ENCODE measurements at places on chromosomes 3 and 15. TPM values are rescaled to one million over a fixed set of nuclear protein-coding genes. Genes with fewer than 3 reads are reported as not detected.

DNA sequence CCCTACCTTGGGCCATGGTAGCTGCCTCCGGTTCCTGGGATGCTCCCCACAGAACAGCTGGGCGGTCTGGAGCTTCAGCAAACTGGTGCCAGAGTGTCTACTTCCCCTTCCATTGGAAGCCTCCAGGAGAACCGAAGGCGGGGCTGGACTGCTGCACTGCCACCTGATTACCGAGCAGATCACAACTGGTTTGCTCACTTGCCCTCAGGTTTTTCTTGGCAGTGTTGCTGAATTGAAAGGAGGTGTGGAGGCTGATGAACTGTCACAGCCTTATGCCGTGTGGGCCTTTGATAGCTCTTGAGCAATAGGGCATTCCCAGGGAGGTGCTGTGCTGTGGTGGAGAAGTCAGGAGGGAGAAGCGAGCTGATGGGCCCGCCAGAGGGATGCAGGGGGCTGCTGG is at the start of gene TGM5:
TGM5 (minus strand) TSS at position 95 of the 400 bp plus-strand sequence; CDS start at position 16, 79 bp downstream.
- peaks cover 36% of the 10 kb centered on the region for H3K27me3 ChIP-seq
- H3K4me3 ChIP-seq = no peak within 1 kb of the TSS
- no peak for DNase-seq
- H3K4me1 ChIP-seq = no peaks in the 10 kb centered on the region
- H3K27ac ChIP-seq = no peak within 1 kb of the TSS

- H3K36me3 ChIP-seq = no peaks in the 10 kb centered on the region
- no peak overlapping the region for H3K4me3 ChIP-seq
- no peak overlapping the region for H3K27ac ChIP-seq
- H3K27me3 ChIP-seq = no peaks in the 10 kb centered on the region
- no peak for DNase-seq
Observed at GRCh38 chr3:124453189-124453588, 277.1 kb upstream of the UMPS start.

The STRIT1 gene
- total RNA-seq = not detected

DNA sequence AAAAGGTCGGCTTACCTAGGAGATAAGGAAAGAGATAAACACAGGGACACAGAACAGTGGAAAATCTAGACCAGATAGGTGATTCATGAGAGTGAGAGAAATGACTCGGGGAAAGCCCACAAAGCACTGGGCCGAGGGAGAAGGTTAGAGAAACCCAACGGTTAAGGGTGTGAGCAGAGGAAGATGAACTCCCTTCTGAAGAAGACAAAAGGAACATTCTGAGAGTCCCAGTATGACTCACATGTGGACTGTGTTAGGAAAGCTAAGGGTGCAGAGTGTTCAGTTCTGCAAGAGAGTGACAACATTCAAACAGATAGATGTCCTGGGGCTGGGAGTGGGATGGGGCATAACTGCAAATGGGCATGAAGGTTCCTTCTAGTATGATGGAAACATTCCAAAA is 83.0 kb downstream of the CNTN3 start:
- no peaks in the 10 kb centered on the region for H3K36me3 ChIP-seq
- DNase-seq = no peak
- H3K27me3 ChIP-seq = no peaks in the 10 kb centered on the region
- H3K27ac ChIP-seq = no peak overlapping the region
- H3K4me1 ChIP-seq = no peaks in the 10 kb centered on the region

The SOX14 gene
- not detected for total RNA-seq

DNA sequence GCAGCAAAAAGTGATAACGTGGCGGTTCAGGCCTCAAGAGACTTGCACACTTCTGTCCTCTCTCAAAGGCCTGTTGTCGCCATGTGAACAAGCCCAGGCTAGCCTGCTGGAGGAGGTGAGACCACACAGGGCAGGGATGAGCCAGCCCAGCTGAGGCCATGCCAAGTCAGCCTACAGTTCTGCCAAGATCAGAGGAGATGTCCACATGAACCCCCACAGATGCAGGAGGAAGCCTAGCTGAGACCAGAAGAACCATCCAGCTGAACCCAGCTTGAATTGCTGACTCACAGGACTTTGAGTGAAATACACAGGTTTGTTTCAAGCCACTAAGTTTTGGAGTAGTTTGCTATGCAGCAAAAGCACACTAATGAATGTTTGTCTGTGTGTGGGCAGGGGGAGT is 50.3 kb upstream of the SEC13 start:
- H3K36me3 ChIP-seq = no peaks in the 10 kb centered on the region
- peaks cover 21% of the 10 kb centered on the region for H3K4me1 ChIP-seq
- H3K27ac ChIP-seq = no peak overlapping the region

DNA sequence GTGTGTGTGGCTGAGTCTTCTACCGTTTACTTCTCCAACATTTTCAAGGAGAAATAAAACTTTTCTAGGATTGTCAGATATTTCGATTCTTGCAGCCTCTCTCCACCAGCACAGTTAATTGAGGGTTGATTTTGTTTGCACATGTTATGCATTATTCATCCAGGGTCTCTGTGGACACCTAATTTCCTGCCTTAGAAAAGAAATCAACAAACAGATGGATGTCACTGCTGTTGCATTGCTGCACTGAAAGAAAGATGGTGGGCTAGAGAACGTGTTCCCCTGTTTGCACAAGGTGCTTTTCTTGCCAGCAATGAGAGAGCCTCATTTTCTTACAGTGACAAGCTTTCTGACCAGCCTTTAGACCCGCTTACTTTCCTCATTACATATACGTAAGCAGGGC is 150.0 kb downstream of the CLSTN2 start:
- no peak overlapping the region for H3K4me3 ChIP-seq
- no peaks in the 10 kb centered on the region for H3K4me1 ChIP-seq
- H3K27me3 ChIP-seq = no peaks in the 10 kb centered on the region
- no peak overlapping the region for H3K27ac ChIP-seq
- no peaks in the 10 kb centered on the region for H3K36me3 ChIP-seq
- DNase-seq = no peak

DNA sequence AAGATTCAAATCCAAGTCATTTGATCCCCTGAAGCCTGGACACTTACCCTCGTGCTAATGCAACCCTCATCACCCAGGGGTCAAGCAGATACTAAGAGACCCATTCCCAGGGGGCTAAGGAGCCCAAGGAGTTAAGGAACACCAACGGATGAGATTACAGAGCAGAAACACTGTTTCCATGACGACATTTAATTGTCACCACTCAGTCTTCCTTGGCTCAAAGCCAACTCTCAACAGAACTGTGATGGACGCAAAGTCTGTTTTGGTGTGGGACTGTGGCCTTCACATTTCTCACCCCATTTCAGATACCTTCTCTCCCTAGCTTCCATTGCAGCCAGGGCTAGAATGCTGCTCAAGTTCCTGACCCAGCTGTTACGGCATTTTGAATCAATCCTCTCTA is 383.5 kb upstream of the WNT5A start:
- peaks cover 2% of the 10 kb centered on the region for H3K27me3 ChIP-seq
- H3K27ac ChIP-seq = no peak overlapping the region
- no peaks in the 10 kb centered on the region for H3K36me3 ChIP-seq
- no peak overlapping the region for H3K4me3 ChIP-seq
- peaks cover 4% of the 10 kb centered on the region for H3K4me1 ChIP-seq
- no peak for DNase-seq

The A4GNT gene
- total RNA-seq = not detected

DNA sequence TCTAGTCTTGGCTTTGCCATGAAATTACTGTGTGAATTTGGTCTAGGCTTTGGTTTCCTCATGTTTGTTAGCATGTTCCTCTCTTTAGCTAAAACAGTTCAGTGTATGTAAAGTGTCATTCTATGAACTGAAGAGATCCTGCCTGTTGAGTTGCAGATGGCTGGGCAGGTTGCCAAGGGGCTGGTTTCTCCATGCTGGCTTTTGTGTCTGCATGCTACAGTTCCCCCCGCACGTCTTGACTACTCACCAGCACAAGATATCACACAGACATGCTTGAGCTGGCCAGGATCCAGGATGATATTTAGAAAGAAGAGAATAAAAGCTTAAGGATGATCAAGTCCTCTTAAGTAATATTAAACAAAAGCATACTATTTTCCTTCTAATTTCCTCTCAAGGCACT is 90.2 kb downstream of the CERS3 start:
- no peaks in the 10 kb centered on the region for H3K4me1 ChIP-seq
- H3K27me3 ChIP-seq = no peaks in the 10 kb centered on the region
- DNase-seq = peak; percentile 8
- H3K36me3 ChIP-seq = no peaks in the 10 kb centered on the region
- no peak overlapping the region for H3K4me3 ChIP-seq

- DNase-seq = no peak
- H3K36me3 ChIP-seq = no peaks in the 10 kb centered on the region
- no peak overlapping the region for H3K4me3 ChIP-seq
- no peaks in the 10 kb centered on the region for H3K27me3 ChIP-seq
- no peaks in the 10 kb centered on the region for H3K4me1 ChIP-seq
- H3K27ac ChIP-seq = no peak overlapping the region
Observed at GRCh38 chr3:54547051-54547450, 380.8 kb downstream of the LRTM1 start.

The PLSCR5 gene
- total RNA-seq = not detected

DNA sequence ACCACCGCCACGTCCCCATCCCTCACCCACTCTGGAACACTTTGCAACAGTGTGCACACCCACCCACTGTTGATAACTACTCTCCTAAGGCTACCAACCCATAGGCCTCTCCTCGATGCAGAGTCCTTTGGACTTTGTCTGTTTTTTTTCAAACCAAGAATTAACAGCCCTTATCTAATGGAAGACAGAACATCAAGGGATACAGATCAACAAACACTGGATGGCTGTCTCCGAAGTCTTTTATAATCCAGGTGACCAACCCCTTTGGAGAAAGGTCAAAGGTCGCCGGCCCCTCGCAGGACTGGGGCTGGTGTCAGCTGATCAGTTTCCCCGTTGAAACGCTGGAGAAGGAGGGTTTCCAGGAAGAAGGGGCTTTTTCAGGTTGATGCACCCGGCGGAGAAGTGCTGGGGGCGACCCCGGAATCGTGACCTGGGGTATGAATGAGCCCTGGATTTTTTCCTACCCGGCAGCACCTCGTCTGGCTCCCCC is 532 bp downstream of the B4GALT4 start:
- H3K27me3 ChIP-seq = no peaks in the 10 kb centered on the region
- H3K4me3 ChIP-seq = peak overlapping the region; percentile 74
- no peak for DNase-seq
- peaks cover 7% of the 10 kb centered on the region for H3K36me3 ChIP-seq
- peak overlapping the region; percentile 82 for H3K27ac ChIP-seq

The PCOLCE2 gene
- 4.5 TPM for total RNA-seq

All from astrocyte (in vitro differentiated cells and primary cell).